Activated CD4-positive, alpha-beta T cell treated with anti-CD3 and anti-CD28 coated beads, Interleukin-10, Interleukin-2, amounts not matched to agents 100 ng/mL and 50 ng/mL, durations not matched to agents 16 hours and 8 hours (primary cell): ENCODE measurements at places on chromosomes 3 and 15.

DNA sequence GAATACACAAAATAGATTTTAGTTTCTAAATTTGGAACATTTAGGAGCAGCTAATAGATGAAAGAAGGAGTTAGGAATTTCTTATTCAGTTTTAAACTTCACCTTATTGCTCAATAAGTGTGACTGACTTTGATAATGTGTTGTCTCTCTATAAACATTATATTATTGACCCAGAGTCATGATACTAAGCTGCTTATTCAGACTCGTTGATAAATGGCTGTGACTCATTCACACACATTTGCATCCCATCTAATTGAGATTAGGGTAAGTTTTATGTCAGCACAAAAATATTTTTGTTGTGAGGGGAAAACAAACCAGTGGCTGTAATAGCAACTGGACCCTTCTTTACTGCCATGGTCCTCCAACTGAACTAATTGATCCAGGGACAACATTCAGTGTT is 137.6 kb downstream of the GOLIM4 start:
- DNase-seq = no peak

DNA sequence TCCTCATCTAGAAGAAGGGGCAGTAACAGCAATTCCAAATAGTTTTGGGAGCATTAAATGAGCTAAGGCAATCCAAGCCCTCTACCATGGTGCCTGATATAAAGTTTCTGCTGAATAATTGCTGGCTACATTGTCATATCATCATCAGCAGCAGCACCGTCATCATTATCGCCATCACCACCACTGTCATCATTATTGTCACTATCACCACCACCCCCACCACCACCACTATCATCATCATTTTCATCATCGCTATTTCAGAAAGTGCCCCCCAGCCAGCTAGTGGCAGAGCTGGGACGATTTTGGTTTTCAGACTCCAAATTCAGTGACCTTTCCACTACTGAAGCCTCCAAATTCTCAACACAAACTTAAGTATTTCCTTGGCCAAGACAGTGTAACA is 15.0 kb downstream of the XCR1 start:
- DNase-seq = no peak

DNA sequence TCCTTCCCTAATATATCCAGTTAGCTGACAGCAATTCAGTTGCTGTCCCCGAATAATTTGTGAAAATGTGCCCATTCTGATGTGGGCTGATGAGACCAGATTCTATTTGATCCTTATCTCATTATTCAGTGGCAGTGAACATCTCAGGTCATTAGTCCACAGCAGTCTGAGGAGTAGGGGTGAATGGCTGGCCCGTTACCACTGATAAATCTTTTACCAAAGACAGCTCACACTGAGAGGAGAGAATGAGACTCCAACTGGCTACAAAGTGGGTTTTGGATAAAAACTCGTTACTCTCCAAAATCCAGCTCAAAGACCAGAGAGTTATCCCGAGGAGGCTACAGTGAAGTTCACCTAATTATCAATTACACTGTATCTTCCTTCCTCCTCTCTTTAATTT is 189.7 kb downstream of the TUSC7 start:
- DNase-seq = no peak

GRCh38 chr3:144273601-144274000 is 302.0 kb downstream of the DIPK2A start:
- no peak for DNase-seq
